ENCODE measurements at places on chromosomes 1 and 21.

DNA sequence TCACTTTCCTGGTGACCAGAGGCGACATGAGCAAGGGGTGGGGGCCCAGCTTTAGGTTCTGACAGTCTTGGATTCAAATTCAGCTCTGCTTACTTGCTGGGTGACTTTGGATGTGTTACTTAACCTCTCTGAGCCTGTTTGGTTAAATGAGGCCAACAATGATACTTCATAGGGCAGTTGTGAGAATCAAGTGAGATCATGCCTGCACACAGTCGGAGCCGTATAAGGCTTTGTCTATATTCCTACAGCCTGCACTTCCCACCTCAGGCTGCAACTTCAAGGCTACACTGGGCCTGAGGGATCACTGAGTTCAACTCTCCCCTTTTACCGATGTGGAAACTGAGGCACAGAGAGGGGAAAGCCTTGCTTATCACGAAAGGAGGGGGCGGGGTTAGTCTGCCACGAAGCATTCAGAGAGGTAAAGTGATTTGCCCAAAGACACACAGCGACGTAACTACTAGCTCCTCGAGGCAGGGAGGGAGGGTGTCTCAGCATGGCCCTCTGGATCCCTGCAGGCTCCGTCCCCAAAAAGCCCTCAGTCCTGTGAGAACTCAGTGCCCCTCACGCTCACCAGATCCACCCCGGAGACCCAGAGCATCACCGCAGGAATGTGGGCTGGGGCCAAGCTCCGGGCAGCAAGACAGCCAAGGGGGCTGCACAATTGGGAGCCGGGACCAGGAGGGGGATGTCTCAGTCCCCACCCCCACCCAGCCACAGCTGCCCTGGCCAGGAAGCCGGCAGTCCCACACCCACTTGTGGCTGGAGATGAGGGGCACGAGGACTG is 25.0 kb downstream of the SDC3 start:
- DNase-seq: no peak

- DNase-seq: no peak
These were observed 20.4 kb upstream of the LAMC1 start for GRCh38 chr1:183002797-183003196.

GRCh38 chr1:35885961-35886558 is 3.1 kb downstream of the AGO1 start:
- peak; percentile 17 for DNase-seq

GRCh38 chr21:36916718-36917117 is 49.8 kb downstream of the HLCS start:
- no peak for DNase-seq

GRCh38 chr1:114234408-114235124 is 80.9 kb upstream of the SYT6 start:
- peak; percentile 15 for DNase-seq

GRCh38 chr1:107451715-107452114 is 310.9 kb downstream of the NTNG1 start:
- no peak for DNase-seq

DNA sequence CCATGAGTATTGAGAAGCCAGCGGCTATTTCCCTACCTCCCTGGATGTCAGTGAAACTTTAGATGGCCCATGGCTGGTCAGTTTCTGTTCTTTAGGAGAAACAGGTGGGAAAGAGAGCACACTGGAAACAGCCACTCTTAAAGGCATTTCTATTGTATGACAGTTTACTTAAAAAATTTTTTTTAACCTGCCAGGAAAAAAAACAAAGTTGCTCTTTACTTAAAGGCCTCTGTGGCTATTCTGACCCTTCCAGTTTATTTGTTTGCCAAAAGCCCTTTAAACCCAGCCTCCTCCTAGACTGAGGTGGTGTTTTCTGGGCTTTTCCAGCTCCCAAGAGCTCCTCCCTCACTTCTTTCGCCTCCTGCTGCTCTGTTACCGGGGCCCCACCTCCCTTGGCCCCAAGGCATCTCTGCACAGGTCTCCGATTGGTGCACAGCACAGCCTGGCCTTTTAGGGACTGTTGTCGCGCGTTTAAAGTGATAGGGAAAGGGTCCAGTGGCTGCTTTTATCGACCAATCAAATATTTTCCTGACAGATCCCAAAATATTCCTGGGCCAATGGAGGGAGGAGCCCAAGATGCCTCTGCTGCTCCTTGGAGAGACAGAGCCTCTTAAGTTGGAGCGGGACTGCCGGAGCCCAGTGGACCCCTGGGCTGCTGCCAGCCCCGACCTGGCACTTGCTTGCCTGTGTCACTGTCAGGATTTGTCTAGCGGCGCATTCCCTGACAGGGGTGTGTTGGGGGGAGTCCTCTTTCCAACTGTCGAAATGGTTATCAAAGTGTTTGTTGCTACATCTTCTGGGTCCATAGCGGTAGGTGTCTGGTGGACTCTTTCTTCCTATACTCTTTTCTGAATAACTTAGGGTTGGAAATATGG is at the start of gene SH3BGR:
TSS of gene SH3BGR (plus strand) at position 639 of the 875 bp plus-strand sequence. CDS start at position 766, 127 bp downstream.
- peak; percentile 43 for DNase-seq

GRCh38 chr1:173479649-173480048 is 2.5 kb downstream of the PRDX6 start:
- DNase-seq: no peak

DNA sequence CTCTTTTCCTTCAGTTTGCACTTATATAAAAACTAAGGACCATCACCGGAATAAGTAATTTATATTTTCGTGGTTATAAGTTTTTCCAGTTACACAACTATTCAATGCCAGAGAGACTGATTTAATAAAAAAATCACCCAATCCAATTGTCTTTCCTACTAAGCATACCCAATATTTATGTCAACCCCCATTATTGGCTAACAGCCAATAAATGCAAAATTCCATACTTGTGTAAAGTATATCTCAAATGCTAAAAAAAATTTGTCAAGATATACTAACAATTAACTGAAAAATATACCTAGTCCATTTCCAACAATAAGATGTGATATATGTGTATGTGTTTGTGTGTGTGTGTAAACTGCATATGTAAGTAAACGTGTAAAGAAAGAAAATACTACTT is 117.4 kb downstream of the AGBL4 start:
- no peak for DNase-seq

- DNase-seq: no peak
These were observed 51.9 kb downstream of the PHC2 start for GRCh38 chr1:33378976-33379375.

GRCh38 chr1:84940481-84940880 is 47.5 kb upstream of the LPAR3 start:
- DNase-seq: no peak

- DNase-seq: no peak
These were observed 155.9 kb upstream of the HMCN1 start for GRCh38 chr1:185578293-185578692.

- no peak for DNase-seq
These were observed 604.2 kb downstream of the LRRIQ3 start for GRCh38 chr1:73593804-73594203.

DNA sequence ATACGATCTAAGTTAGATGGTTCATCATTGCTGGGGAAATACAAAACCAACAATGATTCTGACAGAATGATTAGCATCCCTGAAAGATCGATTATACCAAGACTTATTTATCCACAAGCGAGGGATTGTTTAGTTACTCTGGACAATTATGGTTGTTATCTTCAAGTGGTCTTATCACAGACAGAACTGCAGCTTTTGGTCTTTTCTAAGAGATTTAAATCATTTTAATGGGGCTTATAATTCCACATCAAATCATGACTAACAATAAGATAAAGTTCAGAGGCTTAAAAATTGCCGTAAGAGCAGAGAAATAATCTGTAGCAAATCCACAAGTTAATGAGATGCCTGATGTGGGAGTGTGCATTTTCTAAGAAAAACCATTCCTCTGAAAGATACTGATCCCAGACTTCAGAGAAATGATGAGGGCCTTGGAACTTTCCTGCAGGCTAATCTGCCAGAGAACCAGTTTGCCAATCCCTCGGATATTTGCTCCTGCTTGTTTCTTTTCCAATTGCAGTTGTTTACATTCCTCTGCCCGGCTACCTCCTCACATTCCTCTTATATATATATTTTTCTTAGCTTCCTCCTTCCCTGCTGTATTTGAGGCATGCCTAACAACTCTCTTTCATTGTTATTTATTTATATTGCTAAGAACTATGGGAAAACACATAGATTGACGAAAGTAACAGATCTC is 134.8 kb downstream of the BACH1 start:
- no peak for DNase-seq

DNA sequence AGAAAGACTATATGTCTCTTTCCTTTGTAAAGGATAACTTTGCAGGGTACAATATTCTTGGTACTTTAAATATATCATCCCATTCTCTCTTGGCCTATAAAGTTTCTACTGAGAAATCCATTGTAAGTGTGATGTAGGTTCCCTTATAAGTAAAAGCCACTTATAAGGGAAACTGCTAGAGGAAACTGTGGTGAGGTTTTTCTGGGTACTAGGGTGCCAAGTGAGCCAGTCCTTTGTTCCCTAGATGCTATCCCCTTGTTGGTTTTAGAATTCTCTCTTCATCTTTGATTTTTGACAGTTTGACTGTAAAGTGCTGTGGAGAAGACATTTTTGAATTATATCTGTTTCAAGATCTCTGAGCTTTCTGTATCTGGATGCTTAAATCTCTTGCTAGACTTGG is 108.9 kb upstream of the NEK7 start:
- DNase-seq: no peak

GRCh38 chr1:168089326-168089978 is 47.3 kb downstream of the GPR161 start:
- DNase-seq: peak; percentile 81

- DNase-seq: no peak
These were observed 22.3 kb upstream of the ABCA4 start for GRCh38 chr1:94143173-94143808.

- no peak for DNase-seq
These were observed 14.8 kb upstream of the ZNF436 start for GRCh38 chr1:23384312-23385058.

DNA sequence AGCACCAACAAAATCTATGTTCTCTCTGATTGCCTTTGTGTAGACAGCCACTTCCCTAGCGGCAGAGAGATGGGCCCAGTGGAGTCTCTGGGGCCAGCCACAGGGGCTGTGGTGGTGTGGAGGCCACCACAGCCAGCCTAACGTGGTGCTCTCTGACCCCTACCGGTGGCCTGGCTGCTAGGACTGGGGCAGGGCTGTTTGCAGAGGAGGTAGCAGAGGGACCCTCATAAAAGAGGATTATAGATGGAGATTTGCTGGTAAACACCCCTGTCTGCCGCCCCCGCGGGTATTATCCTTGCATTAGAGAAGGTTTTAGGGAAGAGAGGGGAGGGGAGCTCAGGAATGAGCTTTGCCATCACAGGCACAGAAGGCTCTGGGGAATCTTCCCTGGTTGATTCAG is 310.3 kb upstream of the VAMP3 start:
- DNase-seq: no peak

DNA sequence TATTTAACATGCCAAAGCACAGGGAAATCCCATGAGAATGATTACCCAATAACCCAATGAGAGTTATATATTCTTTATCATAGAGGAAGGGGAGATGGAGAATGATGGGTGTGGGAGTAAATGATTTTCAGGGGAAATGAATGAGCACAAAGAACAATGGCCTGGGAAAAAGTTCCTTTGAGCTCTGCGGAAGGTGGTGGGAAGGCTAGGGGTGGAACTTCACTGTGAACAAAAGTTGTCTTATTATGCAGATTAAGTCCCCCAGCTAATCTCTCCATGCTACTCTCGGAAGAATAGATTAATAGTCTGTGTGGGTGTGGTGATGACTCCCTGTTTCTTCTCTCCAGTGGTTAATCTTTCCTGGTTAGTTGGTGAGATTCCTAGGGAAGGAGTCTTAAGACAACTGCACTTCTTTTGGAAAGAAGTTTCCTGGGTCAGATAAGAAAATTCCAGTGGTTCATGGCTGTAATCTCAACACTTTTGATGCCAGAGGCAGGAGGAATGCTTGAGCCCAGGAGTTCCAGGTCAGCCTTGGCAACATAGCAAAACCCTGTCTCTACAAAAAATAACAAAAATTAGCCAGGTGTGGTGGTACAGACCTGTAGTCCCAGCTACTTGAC is 71.6 kb downstream of the DNTTIP2 start:
- DNase-seq: no peak

- DNase-seq: no peak
These were observed 9.7 kb downstream of the ATP2B4 start for GRCh38 chr1:203636291-203636690.

- DNase-seq: peak; percentile 84
These were observed 30.8 kb downstream of the RNF19B start for GRCh38 chr1:32933742-32934322.

DNA sequence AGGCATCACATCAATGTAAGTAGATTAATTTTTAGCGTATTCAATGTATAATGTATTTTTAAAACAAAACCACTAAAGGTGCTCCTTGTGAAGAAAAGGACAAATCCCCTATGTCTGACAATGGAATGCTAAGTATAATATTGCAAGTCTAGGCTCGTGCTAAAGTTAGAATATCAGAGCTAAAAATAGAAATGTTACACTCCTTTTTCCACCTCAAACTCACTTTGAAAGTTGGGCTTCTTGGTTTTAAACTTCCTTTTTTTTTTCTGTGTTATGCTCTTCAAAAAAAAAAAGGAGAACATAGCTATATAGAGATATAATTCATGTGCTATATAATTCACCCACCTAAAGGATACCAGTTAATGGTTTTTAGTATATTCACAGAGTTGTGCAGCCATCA is 3.6 kb upstream of the SERBP1 start:
- DNase-seq: no peak

GRCh38 chr1:80882553-80882952 is 918.2 kb upstream of the ADGRL2 start:
- DNase-seq: no peak

DNA sequence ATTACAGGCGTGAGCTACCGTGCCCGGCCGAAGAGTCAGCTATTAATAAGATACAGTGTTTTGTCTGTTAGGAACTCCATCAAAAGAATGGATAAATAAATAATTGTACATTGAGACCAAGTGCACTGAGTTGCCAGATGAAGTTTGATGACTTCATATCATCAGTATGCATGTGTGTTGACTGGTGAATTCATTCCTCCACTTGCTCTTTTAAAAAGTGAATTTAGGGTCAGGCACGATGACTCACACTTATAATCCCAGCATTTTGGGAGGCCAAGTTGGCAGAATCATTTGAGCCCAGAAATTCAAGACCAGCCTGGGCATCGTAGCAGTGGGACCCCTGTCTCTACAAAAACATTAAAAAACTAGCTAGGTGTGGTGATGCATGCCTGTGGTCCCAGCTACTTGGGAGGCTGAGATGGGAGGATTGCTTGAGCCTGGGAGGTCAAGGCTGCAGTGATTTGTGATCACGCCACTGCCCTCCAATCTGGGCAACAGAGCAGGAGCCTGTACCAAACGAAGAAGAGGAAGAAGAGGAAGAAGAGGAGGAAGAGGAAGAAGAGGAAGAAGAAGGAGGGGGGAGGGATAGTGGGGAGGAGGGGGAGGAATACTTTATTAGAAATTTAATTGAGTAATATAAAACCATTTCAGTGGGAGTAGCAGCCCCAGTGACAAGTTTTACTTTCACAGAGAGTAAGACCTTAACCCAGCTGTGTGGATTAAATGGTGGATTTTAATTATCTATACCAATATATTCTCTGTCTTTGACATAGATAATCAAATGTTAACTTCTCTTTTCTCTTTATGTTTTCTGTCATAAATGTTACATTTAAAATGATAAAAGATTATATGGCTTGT is 74.9 kb downstream of the CCDC18 start:
- DNase-seq: no peak

GRCh38 chr1:214247501-214248041 is 33.4 kb upstream of the SMYD2 start:
- DNase-seq: no peak
